Aorta (tissue), 5 donors: ENCODE measurements at places on chromosomes 7 and 10. TPM values are rescaled to one million over a fixed set of nuclear protein-coding genes. Genes with fewer than 3 reads are reported as not detected.

METTL27 gene
- 1.3 TPM for total RNA-seq

CCL24 gene
- 2.4 TPM for total RNA-seq

DNA sequence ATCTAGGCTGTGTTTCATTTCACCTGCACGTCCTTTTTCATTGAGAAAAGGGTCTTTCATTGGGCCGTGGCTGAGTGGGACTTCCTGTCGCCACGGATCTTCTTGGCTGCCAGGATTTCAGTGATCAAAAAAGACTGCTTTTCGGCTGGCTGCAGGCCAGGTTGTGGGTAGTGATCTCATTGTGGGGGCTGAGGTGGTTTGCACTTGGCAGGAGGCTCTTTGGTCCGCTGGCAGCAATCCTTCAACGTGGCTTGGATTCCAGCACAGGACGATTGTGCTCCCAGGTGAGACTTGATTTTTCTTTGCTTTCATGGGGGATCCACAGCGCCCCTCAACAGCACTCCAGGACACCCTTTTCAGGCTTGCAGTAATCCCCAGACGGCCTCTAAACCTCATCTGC, 29.0 kb upstream of the ZNF273 start:
- peak; percentile 12 for DNase-seq

DNA sequence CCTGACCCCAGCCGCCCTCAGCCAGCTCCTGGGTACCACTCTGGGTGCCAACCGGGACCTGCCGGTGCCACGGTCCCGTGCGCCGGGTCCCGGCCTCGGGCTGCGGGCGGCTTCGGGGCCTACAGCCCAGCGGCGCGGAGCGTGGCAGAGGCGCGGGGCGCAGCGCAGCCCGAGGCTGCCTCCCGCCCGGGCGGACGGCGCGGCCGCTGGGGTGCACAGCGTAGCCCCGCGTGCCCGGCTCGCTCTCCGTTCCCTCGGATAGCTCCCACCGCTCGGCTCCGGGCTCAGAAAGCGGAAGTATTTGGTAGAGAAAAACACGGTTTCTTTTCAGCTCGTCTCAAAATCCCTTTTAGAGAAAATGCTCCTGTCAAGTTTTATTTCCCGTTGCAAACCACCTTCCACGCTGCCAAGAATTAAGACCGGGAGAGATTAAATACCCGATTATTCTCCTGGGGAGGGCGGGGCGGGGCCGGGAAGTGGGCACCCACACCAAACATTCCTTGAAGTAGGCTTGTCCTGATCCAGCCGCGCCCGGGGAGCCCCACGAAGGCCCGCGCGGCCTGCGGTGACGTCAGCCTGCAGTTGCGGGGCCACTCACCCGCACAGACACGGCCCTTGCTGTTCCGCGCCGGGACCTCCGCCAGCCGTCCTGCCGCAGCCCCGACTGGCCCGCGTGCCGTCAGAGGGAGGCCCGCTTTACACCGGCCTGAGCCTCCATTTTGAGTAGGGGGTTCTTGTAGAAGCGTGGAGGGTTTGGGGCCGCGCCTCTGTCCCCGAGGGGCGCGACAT, 7.2 kb downstream of the HOXA13 start:
- peak; percentile 55 for DNase-seq

GRCh38 chr10:73246322-73246645, 771 bp downstream of the DNAJC9 start:
- DNase-seq, result no peak

DNA sequence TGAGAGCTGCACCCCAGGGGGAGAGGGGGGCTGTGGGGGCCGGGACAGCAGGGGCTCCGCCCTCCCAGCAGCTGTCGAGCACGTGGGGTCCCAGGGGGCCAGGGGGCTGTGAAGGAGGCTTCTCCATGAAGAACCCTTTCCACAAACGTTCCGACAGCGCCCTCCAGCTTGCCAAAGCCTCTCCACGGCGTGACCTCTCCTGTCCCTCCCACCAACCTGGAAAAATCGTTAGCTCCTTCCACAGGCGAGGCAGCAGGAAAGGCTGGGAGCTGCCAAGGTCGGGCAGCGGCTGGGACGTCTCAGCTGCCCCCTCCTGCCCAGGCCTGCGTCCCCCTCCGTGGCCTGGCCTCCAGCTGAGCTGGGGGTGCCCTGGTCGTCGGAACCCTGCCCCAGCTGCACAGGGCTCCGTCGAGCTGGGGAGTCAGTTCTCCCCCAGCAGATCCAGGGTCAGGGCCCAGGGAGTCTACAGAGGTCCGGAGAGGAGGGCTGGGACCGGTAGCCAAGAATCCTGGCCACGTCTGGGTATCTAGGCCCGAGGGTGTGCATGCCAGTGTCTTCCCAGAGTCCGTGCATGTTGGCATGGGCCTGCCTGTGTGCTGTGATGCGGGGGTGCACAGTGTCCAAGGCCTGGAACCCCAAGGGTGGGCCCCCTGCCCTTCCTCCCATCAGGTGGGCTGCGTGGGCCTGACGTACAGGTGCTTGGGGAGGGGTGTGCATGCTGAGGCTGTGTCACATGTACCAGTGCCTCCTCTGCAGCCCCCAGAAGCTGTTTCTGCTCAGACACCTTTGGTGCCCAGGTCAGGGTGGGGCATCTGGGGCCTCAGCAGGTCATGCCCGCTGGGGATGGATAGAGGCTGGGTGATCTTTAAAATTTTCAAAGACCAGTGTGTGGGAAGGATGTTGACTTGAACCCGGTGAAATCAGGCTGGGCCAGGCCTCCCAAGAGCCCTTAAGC, 66.5 kb downstream of the UNCX start:
- peak; percentile 26 for DNase-seq

- no peak for DNase-seq
These were observed 187.5 kb downstream of the KIAA1217 start for GRCh38 chr10:24396396-24396795.

GRCh38 chr7:139908792-139909191, 79.7 kb downstream of the TBXAS1 start:
- DNase-seq, result no peak

GRCh38 chr7:6237011-6237410, 35.4 kb downstream of the CYTH3 start:
- no peak for DNase-seq
